HFF-Myc (cell line): ENCODE measurements at places on chromosomes 16 and 17.

DNA sequence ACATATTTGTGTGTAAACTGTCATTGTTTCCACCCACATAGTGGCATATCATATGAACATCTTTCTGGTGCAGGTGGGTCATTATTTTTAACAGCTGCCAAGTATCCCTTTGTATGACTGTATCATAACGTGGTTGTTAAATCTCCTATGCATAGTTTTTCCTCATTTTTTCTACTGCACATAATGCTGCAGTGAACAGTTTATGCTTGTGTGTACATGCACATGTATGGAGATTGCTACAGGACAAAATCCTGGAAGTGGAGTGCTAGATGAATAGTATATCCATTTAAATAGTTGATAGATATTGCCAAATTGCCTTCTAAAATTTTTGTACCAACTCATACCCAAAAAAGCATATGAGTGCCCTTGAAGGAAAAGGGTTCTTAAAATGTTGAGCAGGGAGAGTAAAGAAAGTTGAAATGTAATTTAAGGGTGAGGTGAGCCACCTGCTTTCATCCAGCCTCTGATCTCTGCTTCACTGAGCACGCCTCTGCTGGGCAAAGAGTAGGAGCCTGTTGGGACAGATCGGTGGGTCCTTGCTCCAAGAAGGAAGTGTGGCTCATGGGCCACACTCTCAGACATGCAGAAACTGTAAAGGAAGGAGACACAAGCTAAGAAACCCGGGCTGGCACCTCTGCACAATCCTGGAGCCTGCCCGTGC, 55.3 kb downstream of the HLF start:
- no peak for DNase-seq

GRCh38 chr17:14308965-14309879, 8.3 kb downstream of the HS3ST3B1 start:
- DNase-seq: no peak

GRCh38 chr17:69503711-69504110, 89.2 kb downstream of the MAP2K6 start:
- DNase-seq: no peak

DNA sequence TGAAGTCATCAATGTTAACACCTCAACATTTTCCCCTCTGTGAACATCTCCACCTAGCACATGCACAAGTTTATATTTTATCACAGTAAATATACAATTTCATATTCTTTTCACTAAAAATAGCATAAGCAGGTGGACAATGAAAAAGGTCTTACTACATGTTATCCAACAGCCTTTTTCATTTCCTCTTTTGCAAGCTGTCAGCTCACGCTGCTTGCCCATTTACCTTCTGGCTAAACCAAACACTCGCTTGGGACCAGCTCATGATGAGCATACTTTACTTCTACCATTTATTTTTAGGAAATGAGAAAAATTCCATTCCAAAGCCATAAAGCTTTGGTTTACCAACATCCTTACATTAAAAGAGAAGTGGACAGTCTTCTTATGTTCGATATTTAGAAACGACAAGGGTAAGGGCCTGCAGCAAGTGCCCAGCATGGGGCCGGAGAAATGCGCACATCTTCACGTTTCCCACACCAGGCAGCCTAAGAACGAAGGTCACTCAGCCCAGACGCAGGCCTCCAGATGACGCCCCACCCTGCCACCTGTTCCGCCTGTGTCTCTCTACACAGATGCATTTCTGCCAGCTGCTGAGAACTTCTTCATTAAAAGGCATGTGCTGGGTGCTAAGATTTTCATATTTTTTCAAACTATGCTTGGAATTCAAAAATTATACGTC, 13.9 kb downstream of the SNN start:
- DNase-seq: no peak

- DNase-seq: peak; percentile 88
These were observed 55.1 kb upstream of the CCL2 start for GRCh38 chr17:34199932-34200534.

GRCh38 chr16:57379579-57379978, 7.3 kb downstream of the CX3CL1 start:
- no peak for DNase-seq

DNA sequence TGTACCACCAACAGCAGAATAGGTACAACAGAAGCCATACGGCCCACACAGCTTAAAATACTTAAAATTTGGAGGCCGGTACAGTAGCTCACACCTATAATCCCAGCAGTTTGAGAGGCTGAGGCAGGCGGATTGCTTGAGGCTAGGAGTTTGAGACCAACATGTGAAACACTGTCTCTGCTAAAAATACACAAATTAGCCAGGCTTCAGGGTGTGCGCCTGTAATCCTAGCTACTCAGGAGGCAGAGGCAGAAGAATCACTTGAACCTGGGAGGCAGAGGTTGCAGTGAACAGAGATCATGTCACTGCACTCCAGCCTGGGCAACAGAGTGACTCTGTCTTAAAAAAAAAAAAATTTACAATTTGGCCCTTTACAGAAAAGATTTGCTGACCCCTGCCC, 17.0 kb downstream of the GFOD2 start:
- no peak for DNase-seq

GRCh38 chr17:17789828-17790636, 46.8 kb downstream of the SREBF1 start:
- DNase-seq: no peak

DNA sequence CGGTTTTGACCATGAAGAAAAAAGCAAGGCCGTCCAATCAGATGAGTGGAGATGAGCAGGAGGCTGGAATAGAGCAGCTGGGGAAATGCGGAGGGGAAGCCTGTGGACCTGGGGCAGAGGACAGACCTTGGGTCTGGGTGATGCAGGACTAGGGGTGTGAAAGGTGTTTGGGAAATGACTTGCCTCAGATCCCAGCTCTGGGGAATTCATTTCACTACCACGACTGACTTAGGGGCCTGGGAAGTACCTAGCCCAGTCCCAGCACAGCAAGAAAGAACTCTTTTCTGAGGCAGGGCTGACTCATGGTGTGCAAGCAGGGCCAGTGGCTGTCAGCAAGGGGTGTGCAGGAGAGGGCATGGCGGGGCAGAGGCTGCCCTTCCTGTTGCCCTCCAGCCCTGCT, 14.8 kb downstream of the DNAI2 start:
- DNase-seq: no peak

DNA sequence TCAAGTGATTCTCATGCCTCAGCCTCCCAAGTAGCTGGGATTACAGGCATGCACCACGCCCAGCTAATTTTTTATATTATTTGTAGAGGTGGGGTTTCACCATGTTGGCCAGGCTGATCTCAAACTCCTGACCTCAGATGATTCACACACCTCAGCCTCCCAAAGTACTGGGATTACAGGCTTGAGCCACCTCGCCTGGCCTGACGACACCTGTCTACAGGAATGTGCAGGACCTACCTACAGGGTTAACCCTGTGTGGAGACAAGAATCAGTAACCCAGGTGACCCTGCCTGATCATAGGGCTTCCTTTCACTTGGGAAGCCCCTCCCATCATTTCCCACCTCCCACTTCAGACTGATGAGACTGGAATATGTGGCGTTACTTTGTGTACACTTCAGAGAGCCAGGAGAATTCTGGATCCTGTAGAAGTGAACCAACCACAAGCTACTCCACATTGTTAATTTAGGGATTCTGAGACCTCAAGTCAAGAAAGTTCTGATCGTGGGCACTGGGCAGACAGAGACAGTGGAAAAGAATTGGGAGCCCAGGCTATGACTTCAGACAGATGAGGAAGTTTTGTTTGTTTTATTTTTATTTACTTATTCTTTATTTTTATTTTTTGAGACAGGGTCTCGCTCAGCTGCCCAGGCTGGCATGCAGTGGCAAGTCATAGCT, 5.7 kb upstream of the MILR1 start:
- DNase-seq: no peak

- DNase-seq: no peak
These were observed 174.0 kb upstream of the GSE1 start for GRCh38 chr16:85438981-85439685.
